ENCODE measurements at places on chromosomes 5 and 9.

DNA sequence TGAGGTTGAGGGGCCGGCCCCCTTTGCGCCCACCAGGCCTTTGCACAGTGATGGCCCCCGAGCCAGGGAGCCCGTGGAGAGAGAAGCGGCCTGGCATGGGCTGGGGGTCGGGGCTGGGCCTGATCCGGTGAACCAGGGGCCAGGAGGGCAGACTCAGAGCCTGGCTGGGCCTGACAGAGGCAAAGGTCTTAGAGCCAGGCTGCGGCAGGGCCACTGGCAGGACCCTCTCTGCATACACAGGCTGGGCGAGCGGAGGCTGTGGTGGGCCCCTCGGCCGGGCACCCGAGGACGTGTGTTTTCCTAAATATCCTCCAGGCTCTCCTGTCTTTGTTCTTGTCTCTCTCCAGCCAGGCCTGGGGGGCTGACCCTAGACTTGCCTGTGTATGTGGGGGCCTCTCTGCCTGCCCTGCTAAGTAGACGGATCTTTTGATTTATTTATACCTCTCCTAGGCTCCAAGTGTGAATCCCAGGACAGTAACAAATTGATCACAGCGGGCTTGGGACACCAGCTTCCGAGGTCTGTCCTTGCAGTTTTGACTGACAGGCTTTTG is 933 bp downstream of the NEK6 start:
- no peak for DNase-seq

- DNase-seq: no peak
Observed at GRCh38 chr5:88686726-88687125, 196.3 kb downstream of the MEF2C start.

- no peak for DNase-seq
Observed at GRCh38 chr5:51746023-51746422, 362.8 kb downstream of the ISL1 start.

DNA sequence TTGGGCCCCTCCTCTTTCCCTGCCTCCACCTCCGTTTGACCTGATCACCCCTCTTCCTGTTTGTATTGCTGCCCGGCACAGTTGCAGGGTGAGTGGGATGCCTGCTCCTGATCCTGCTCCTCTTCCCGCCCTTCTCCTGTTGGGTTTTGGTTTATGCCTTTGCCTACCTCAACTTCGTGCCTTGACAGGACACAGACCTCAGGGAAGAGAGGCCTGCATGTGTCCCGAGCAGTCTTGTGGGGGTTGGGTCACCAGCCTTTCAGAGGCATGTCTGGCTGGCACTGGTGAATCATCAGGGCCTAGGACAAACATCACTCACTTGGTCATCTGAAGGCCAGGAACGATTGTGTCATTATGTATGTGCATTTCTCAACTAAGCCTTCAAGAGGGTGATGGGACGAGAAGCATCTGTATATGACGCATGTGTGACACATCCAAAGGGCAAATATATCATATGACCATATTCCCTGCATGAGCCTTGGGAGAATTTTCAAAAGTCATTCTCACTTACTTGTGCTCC is 56.9 kb downstream of the NPR3 start:
- DNase-seq: no peak

DNA sequence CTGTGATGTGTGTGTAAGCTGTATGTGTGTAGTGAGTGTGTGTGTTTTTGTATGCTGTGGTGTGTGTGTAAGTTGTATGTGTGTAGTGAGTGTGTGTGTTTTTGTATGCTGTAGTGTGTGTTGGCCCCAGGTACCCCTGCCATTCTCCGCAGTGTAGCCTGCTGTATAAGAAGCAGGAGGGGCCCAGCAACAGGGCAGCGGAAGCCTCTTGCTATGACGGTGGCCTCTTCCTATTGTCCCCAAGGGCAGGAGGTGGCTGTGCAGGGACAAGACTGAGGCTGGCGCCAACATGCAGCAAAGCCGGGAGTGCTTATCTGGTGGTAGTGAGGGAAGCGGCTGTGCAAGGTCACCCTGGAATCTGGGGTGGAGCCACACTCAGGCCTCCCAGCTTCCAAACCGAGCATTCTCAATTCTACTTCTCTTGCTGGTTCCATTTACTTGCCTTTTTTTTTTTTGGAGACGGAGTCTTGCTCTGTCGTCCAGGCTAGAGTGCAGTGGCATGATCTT is 5.1 kb downstream of the SPAAR start:
- peak; percentile 74 for DNase-seq

Data from stomach (tissue), 19 donors.